ENCODE measurements at places on chromosomes 3 and 15.

GRCh38 chr15:91824256-91824655, 29.3 kb upstream of the SLCO3A1 start:
- DNase-seq, result no peak

DNA sequence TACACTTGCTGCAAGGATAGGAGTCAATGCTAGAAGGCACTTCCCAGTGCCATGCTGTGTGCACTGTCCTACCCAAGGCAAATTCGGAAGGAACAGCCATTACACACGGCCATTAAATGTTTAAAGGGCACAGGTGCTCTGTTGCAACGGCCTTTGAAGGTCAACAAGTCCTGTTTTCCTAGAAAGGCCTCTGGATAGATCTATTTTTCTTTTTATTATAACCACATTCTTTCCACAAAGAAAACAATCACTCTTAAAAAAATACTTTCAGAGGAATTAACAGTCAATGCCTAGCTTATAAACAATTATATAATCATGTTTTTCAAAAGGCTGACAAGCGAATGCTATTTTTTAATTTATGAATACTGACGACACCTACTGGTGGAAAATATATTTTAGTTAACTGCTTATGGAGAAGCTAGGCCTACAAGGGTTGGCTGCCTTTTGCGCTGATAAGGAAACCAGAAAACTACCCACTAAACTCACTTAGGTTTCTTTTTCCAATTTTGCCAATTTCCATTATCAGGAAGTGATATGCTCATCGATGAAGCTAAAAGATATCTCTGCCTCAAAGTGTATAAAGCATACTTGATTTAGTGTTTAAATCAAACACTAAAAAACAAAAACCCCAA, 2.4 kb downstream of the ARHGEF3 start:
- no peak for DNase-seq

GRCh38 chr3:53709860-53710674, 136.2 kb downstream of the CHDH start:
- peak; percentile 6 for DNase-seq

GRCh38 chr3:120059081-120059864, 35.0 kb downstream of the GSK3B start:
- no peak for DNase-seq

GRCh38 chr15:60941448-60941847, 287.7 kb downstream of the RORA start:
- DNase-seq, result no peak

DNA sequence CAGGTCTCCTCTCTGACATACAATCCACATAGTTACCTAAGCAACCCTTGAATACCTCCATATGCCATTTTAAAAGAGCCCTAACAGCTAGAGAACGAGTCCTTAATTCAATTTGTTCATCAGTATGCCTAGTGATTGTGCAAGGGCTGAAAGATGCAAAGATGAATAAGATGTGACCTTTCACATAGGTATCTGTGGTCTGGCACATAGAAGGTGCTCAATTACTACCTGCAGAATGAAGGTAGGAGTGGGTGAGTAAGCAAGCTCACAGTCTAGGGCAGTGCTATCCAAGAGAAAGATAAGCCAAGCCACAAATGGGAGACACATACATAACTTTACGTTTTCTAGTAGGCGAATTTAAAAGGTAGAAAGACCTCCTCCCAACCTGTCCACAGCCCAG, 157.9 kb downstream of the OSBPL10 start:
- no peak for DNase-seq
